Esophagus squamous epithelium (tissue), 5 donors: ENCODE measurements at places on chromosomes 6 and 20.

DNA sequence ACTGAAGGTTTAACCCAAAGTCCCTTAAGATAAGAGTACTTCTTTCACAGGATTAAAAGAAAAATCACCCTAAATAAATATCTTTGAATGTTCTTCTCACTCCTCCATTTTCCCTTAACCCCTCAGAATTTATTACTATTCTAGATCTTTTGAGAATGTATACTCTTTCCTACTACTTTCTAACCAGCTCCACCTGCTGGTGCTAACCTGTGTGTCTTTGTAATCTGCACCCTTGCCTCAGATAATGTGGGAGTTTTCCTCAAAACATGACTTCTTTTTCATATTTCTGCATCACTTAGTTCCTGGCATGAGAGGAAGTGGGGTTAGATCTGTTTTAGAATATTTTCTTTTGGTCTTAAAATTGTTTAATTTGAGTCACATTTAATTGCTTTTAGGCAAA, 394.2 kb downstream of the BMP2 start:
- DNase-seq, result no peak

DNA sequence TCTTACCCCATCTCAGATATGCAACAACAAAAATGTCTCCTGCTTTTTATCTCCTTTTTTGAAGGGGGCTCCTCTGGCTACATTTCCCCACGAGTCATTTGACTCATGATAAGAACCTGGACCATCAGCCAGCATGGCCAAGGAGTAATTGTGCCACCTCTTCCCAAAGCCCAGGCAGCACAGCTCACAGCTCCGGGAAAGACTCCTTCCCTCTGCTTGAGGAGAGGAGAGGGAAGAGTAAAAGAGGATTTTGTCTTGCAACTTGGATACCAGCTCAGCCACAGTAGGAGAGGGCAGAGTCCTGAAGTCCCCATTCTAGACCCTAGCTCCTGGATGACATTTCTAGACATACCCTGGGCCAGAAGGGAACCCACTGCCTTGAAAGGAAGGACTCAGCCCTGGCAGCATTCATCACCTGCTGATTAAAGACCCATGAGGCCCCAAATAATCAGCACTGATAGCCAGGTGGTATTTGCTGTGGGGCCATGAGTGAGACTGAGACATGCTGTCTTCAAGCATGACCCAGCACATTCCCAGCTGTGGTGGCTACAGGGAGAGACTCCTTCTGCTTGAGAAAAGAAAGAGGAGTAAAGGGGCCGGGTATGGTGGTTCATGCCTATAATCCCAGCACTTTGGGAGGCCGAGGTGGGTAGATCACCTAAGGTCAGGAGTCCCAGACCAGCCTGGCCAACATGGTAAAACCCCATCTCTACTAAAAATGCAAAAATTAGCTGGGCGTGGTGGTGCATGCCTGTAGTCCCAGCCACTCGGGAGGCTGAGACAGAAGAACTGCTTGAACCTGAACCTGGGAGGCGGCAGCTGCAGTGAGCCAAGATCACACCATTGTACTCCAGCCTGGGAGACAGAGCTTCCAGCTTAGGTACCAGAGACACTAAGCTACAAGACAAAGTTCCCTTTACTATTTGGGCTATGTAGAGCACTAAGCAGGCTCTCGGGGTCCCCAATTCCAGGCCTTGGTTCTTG, 28.1 kb downstream of the NCOA6 start:
- no peak for DNase-seq

GRCh38 chr6:18349386-18349785, 37.8 kb upstream of the RNF144B start:
- DNase-seq, result no peak

- no peak for DNase-seq
Observed at GRCh38 chr6:136158387-136158821, 91.7 kb downstream of the MTFR2 start.
